ENCODE measurements at places on chromosomes 6 and 20.

DNA sequence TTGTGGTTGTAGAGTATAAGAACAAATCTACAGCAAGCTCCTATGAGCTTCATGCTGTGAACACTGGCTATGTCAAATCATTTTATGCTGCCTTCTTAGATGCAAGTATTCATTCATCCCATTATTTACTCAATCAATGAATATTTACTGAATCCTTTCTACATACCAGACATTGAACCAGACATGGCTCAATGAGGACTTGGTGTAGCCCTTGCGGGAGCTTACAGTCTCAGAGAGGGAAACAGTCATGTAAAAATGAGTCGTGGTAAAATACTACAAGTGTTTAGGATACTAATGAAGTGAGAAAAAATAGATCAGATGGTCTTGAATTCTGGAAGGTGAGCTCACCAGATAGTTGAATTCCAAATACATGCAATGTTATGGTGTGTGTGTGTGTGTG is 44.8 kb upstream of the ENPP1 start:
- no peak for DNase-seq

DNA sequence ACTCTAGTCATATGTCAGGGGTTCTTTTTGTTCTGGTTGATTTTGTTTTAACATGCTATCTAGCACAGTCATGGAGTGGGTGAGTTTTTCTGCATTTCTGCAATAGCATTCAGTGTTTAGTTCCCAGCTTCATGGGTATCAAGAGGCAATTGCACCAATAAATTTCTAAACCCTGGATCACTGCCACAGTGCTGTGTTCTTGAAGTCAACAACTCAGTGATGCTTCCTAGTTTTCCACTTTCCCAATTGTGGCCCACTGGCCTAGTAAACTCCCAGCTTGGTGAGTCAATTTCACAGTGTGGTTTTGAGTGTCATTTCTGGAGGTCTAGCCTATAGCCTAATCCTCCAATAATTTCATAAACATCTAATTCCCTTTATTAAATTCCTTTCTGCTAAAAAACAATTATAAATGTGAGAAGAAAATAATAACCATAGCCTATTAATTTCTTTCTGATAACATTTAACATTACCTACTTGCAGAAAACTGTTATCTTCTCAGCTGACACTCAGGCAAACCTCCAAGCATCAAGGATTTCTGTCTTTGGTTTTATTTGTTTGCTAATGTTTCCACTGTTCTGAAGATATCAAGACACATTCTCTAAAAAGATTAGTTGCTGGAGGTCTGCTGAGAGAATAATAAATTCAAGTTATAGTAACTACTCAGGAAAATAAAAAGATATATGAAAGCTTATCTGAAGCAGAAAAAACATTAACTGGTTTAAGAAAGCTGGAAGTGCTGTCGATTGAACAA is 89.9 kb downstream of the PDE7B start:
- no peak for DNase-seq

GRCh38 chr6:106053484-106054205 is 32.5 kb upstream of the PRDM1 start:
- no peak for DNase-seq

GRCh38 chr6:140604786-140605185 is 1230.3 kb upstream of the CITED2 start:
- DNase-seq, result no peak

DNA sequence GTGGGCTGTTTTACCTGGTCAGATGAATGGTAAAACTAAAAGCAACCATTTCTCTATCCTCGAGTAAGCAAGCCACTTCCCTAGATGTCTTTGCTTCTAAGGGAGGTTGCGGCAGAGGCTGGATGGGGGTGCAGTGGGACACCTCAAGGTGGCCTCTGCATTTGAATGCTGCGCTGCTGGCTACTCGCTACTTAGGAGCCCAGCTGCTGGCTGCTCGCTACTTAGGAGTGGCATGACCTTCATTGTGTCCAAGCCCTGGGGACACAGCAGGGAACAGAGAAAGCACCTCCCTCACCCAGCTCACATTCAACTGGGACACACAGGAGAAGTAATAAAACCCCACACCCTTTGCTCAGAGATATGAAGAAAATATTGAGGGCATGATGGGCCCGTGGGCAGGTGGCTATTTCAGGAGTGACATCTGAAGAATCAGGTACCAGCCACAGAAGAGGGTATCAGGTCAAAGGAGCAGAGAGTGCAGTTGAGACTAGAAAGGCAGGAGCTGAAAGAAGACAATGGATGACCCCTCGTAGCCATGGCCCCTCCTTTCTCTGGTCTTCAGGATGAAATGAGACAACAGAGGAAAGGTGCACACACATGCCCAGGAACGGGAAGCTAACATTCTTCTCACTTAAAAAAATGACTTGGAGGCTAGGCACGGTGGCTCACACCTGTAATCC is 149.4 kb downstream of the ZMYND8 start:
- DNase-seq, result no peak

DNA sequence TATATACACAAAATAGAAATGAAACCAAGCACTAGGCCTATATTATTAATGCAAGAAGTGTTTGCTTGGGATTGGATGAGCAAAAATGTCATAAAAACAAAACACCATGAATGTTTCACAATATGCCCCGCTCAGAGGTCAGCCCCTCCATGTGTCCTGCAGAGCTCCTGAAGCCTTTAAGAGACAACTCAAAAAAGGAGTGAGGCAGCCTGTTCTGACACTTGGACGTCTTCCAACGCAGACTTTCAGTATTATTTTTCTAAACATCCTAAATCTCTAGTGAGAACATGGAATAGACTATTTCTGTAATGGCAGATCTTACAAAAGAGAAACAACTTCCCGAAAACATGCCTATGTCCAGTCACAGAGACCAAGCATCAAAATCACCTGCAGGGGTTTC is 322.6 kb downstream of the PRKN start:
- no peak for DNase-seq

DNA sequence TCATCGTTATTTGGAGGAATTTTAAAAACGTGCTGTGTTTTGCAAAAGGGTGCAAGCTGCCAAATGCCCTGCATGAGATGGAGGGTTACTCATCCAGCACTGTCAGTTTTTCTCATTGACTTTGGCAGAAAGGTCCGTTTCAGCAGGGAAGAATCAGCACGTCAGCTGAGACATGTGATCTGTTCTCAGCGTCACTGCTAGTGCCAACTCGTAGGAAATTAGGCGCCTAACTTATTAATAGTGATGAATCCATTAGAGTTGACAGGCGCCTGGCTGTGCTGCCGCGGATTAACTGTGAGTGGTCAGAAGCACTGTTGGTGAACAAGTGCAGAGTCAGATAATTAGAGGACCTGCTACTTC is 175.5 kb upstream of the FOXQ1 start:
- DNase-seq, result no peak

GRCh38 chr6:120077489-120077888 is 727.9 kb upstream of the MAN1A1 start:
- DNase-seq, result no peak

DNA sequence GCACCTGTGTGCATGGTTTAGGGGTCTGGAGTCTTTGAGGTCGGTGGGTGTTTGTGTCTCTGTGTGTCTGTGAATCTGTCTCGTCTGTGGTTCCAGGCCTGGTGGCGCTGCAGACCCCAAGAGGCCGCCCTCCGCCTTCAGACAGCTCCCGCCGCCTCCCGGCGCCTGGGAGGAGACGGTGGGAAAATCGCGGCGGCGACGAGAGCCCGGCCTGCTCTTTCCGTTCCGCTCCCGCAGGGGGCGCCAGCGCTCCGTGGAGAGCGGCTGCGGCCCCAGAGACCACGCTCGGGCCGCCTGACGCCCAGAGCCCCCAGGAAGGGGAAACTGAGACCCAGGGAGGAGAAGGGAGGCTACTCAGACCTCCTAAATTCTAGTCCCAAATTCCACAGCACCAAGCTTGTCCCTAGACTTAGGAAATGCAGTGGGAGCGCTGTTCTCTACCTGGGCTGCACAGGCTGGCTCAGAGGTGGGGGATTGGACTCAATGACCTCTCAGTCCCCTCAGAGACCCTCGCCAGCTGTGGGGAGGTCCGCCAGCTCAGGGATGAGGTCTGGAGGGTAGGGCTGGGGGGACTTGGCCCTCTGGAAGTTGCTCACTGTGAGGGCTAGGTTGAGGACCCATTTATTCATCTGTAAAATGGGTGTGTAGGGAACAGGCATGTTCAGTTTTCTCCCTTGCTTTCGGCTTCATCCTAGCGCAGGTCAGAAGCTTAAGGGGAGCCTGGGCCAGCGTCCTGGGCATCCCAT is 36.9 kb upstream of the BLCAP start:
- no peak for DNase-seq

- no peak for DNase-seq
Measured at GRCh38 chr20:52379723-52380336, 188.3 kb upstream of the ZFP64 start.

DNA sequence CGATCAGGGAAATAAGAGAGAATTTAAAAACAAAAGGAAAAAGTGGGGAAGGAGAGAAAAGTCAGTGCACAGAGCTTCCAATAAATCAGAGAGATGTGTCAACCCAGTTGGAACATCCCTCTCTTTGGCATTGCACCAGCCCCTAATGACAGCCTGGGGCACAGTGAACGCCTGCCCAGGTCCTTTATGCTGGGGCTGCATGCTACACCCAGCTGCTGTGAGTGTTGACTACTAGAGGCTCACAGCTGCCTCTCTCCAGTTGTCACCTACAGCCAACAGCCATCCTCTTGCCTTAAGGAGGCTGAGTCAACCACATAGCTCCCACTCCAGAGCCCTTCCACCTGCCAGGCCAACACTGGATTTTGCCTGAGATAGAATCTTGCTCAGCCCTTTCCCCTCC is 19.0 kb downstream of the OR2H2 start:
- no peak for DNase-seq

- no peak for DNase-seq
Measured at GRCh38 chr20:60490217-60491050, 532.2 kb downstream of the CDH26 start.

DNA sequence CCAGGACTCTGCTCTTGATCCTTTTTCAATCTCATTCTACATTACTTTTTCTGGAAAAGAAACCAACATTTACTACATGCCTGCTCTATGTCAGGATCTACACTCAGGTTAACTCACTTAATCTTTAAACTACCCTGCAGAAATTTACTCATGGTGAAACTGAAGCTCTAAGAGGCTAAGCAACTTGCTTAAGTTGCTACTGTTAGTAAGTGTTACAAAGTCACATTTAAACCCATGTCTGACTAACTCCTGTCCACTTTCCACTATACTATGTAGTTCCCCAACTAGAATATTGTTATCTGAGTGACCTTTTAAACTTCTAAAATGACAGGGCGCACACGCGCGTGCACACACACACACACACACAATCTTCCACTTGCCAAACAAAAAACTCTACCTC is 5.0 kb downstream of the CEP162 start:
- no peak for DNase-seq

GRCh38 chr6:155132617-155133016 is 131.2 kb upstream of the CLDN20 start:
- no peak for DNase-seq
